ENCODE measurements at places on chromosomes 7 and 10.

DNA sequence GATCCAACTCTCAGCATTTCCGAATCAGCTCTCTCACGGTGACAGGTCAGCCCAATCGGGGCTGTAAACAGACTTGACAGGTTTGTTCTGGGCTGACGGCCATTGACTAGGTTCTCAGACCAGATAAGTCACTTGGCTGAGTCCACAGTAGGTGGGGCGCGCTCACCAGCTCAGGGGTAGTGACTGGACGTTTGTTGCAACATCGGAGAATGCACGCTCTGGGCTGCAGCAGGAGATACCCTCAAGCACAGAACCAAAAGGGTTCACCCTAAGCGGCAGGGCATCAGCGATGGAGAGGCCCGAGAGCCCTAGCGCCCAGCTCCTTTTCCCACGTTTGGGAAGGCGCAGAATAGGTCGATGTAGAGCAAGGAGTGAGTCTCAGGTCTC lies 1.8 kb downstream of the KLLN start:
- DNase-seq: no peak

GRCh38 chr7:50473531-50473930 lies 23.4 kb upstream of the FIGNL1 start:
- no peak for DNase-seq

- no peak for DNase-seq
These were observed 25.5 kb downstream of the JAZF1 start for GRCh38 chr7:28155019-28155660.

DNA sequence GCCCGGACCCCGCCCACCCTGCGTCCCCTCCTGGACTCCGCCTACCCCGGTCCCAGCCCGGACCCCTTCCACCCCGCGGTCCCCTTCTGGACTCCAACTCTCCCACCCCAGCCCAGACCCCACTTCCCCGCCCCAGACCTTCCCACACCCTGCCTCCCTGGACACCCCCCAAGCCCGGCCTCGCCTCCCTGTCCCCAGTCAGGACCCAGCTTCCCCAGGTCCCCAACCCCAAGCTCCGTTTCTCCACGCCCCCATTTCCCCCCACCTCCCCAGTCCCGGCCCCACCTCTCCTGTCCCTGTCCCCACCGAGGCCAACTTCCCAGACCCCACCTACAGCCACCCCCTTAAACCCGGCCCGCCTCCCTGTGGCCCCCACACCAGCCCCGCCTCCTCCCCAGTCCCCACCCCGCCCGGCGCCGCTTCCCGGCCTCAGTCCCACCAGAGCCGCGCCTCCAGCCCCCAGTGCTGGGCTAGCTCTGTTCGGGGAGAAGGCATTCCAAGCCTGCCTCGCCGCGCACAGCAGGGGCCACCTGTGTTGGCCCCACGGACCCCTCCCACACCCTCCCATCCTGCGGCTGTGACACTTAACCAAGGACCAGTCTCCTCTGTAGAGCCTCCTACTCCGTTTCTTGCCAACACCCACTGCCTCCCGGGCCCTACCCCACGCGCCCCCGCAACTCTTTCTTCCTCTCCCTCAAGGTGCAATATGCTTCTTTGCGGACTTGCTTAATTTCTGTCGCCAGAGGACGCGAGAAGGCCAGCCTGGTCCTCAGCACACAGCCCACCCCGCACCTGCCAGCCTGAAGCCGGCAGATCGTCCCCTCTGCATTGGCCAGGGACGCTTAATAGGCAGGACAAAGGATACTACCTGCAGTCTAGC lies 736 bp upstream of the ITIH5 start:
- DNase-seq: no peak

- no peak for DNase-seq
These were observed 657.4 kb upstream of the ZWINT start for GRCh38 chr10:57018452-57018851.

GRCh38 chr7:115654384-115655214 lies 376.0 kb downstream of the TFEC start:
- DNase-seq: no peak

DNA sequence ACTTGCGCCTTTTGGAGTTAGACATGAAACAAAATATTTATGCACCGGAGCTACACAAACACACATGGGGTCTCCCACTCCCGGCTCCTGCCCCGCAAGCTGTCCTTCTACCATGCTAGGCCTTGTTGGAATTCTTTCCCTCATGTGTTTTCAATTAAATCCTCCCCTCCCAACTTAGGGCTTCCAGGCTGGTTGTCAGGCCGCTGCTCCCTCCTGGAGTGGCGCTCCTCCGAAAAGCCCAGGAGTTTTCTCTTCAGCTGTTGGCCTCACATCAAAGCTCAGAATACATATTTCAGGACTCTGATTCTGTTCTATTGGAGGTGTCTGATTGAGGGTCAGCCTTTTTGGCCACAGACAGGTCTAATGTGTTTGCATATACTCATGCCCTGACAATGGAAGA lies 113.3 kb downstream of the FANK1 start:
- DNase-seq: no peak

DNA sequence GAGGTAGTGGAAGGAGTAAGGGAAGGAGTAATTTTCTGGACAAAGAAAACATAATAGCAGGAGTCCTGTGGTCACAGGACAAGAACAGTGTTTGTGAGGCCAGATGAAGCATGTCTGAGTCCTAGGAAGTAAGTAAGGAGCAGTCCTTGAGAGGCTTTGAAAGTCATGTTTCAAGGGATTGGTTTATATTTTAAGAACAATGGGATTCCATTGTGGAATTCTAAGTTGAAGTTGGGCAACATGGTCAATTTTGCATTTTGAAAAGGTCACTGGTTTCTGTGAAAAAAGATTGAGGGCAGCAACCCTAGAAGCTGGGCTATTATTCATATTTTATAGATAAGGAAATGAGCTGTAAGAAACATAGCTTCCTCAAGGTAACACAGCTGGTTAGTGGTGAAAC lies 10.8 kb upstream of the SLC25A28 start:
- DNase-seq: no peak

DNA sequence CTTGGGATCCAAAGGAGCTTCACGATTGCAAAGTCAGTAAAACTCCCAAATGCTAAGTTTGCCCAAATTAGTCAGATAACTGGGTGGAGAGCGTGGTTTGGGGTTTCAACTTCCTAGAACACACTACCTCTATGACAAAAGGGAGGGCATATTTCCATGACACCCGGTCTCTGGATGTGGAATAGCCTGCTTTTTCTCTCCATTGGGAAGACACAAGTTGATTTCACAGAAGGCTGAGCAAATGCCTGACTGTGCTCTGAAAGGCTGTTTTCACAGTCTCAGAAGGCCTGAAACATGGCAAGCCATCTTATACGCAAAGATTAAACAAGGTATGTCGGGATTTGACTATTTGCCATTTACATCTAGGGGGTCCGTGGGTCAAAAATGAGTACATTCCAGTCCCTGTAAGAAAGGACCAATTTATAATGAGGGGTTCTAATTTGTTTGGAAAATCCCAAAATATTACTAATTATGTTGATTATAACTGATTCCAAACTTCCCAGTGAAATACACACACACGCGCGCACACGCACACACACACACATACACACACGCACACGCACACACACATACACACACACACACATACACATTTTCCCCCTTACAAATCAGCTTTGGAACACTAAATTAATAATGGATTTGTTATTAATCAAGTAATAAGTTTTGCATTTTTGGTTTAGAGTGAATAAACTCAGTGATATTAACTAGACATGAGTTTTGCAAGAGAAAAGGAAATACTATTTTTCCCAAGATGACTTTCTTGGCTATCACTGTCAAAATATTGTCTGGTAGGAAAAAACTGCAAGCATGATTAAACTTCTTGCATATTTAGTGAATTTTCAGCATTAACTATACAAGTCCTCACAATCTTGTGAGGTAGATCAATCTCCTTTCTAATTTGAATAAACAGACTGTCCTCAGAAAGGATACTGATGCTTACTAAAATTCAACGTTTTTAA lies 105.0 kb downstream of the PRTFDC1 start:
- DNase-seq: no peak

GRCh38 chr7:111730476-111731300 lies 168.4 kb upstream of the IMMP2L start:
- DNase-seq: peak; percentile 57

DNA sequence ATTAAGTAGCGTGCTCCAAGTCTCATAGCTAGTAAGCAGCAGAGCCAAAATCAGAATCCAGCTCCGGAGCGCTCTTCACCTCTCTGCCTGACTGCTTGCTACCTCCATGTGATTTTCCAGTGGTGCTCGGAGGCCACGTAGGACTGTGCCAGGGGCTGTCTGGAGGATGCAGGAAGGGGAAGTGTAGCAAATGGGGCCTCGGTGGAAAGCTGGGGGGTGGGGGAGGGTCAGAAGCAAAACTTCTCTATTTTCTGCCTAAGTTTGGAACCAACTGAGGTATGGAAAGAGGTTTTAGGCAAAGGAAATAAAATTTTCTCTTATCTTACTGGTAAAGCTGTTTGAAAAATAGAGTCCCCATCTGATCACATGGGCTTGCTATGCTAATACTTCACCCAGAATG lies 108.7 kb downstream of the TBXAS1 start:
- no peak for DNase-seq

- DNase-seq: no peak
These were observed 46.7 kb upstream of the DLG5 start for GRCh38 chr10:77973276-77973675.

- peak; percentile 79 for DNase-seq
These were observed at the start of gene LHPP for GRCh38 chr10:124461642-124462347. Gene LHPP, plus strand, starts transcription at chr10:124461823. Its CDS starts 40 bp downstream, at chr10:124461863.

DNA sequence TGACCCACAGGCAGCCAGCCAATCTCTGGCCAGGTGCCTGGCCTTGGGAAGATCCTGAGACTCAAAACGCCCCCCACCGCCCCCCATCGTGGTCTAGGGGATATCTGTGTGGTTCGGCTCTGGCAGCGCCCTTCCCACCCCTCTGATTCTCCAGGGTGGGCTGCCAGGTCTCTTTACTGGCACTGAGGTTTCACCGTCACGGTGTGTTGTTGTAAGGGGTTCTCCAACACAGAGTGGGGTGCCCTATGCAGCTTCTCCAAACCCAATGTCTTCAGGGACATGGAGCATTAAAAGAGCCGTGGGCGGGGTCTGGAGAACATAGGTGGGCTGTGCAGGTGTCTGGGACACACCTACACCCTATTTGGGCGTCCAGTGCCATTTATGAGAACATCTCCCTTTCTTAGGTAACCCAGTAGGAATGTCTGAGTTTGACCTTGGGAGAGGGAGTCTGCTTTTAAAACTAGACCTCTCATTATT lies 1.5 kb downstream of the MAFK start:
- DNase-seq: no peak

DNA sequence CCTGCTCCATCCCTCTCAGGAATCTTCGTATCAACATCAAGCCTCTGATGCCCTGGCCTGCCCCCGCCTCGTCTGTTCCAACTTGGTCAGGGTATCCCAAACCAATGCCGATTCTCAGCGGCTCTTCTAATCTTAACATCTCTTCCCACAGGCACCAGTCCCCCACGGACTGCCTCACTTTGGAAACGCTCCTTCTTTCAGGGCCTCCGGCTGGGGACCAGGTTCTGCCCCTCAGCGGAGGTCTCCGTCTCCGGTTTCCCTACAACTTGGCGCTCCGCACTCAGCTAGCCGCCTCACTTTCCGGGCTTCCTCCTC lies 488 bp downstream of the ABCF2 start:
- no peak for DNase-seq

DNA sequence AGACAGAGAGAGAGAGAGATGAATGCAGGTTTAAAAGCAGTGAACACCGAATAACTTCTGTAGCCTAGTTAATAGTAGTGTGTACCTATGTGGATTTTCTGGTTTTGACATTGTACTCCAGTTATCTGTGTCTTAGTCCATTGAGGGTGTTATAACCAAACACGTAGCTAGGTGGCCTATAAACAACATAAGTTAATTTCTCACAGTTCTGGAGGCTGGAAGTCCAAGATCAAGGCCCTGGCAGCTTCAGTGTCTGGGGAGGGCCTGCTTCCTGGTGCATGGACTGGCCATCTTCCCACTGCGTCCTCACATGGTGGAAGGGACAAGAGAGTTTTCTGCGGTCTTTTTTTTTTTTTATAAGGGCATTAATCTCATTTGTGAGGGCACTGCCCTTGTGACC lies 23.5 kb downstream of the AOC1 start:
- no peak for DNase-seq

GRCh38 chr7:2999078-2999500 lies 44.6 kb downstream of the CARD11 start:
- no peak for DNase-seq

- no peak for DNase-seq
These were observed 539.3 kb upstream of the TEX47 start for GRCh38 chr7:89334797-89335196.

DNA sequence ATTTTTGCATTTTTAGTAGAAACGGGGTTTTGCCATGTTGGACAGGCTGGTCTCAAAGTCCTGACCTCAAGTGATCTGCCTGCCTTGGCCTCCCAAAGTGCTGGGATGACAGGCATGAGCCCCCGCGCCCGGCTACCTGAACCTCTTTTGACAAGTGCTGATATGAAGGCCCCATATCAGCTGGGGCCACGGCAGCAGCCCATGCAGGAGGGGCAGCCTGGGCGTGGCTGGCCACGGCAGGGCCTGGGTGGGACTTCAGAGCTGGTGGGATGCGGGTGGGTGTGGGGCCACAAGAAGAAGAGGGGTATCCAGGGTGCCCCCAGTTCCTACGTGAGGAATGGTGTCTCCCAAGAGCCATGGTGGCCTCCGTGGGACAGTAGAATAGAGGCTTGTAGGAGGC lies 6.9 kb downstream of the LRRC27 start:
- no peak for DNase-seq

Measured in BE2C (cell line).